ENCODE measurements at places on chromosomes 6 and 20.

GRCh38 chr6:116564921-116565872 lies 6.1 kb upstream of the RWDD1 start:
- DNase-seq: peak; percentile 22

- peak; percentile 46 for DNase-seq
These were observed 54.8 kb upstream of the AKIRIN2 start for GRCh38 chr6:87756858-87757257.

- no peak for DNase-seq
These were observed 61.7 kb downstream of the PLEKHG1 start for GRCh38 chr6:150661216-150662007.

GRCh38 chr6:121430514-121431460 lies 4.7 kb upstream of the GJA1 start:
- DNase-seq: no peak

DNA sequence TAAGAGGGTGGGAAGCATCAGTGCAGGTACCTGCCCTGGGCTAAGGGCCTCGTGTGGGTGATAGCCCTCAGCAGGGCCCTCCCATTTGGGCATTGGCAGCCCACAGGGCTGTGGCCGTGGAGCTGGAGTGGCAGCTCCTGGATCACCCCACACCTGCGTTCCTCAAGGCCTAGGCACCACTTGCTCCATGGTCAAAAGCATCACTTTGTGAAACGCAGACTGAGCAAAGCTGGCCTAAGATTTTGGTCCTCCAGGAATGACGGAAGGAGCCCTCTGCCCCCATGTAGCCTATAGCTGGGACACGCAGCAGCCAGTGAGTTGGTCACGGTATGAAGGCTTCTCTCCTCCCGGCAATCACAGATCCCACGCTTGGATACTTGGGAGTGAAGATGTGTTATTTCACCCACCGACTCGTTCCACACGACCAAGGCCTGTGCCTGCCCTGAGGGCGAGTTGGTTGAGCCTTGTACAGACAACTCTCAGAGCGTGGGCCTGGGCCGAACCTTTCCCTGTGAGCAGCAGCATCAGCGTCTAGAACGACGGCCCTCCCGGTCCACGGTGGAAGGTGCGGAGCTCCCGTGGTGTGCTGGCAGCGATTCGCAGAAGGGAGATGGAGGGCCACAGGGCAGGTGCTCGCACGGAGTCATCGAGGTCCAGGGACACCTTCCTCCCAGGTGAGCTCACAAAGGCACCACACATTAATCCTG lies 39.7 kb downstream of the THBS2 start:
- no peak for DNase-seq

- DNase-seq: no peak
These were observed 166.1 kb downstream of the THBS2 start for GRCh38 chr6:169087443-169088041.

Measured in stimulated activated CD4-positive, alpha-beta T cell treated with anti-CD3 and anti-CD28 coated beads, Interleukin-2, amount 100 ng/mL, for 24 hours (primary cell).